ENCODE measurements at places on chromosomes 5 and 9. TPM values are rescaled to one million over a fixed set of nuclear protein-coding genes. Genes with fewer than 3 reads are reported as not detected.

Gene PITX1
- 13.1 TPM for total RNA-seq

Gene SHB
- total RNA-seq = 14.7 TPM

Gene SLC36A3
- total RNA-seq = not detected

Gene LRRC26
- total RNA-seq = not detected

Gene FAM153A
- not detected for total RNA-seq

GRCh38 chr5:56055859-56056258, 61.1 kb upstream of the IL6ST start:
- H3K4me1 ChIP-seq = peaks cover 88% of the 10 kb centered on the region
- no peaks in the 10 kb centered on the region for H3K27me3 ChIP-seq
- H3K36me3 ChIP-seq = no peaks in the 10 kb centered on the region
- no peak overlapping the region for H3K4me3 ChIP-seq

DNA sequence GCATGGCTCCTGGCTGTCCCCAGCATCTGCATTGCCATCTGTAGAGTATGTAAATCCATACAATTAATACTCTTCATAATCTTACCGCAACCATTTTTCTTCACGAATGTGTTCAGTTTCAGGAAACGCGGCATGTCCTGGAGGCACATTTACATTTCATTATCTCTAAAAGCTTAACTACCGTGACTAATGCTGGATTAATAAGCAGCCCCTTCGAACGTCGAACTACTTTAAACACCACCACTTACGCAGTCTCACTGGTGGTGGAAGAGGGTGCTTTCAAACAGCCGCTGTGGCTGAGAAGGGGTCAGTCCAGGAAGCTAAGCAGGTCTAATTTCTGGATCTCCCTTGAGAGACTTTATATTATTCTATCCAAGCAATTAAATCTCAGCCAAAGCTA, 85.6 kb downstream of the C5orf15 start:
- H3K36me3 ChIP-seq = no peaks in the 10 kb centered on the region
- H3K27ac ChIP-seq = no peak overlapping the region
- H3K27me3 ChIP-seq = peaks cover 4% of the 10 kb centered on the region
- H3K4me1 ChIP-seq = no peaks in the 10 kb centered on the region

GRCh38 chr9:13268469-13268868, 11.0 kb downstream of the MPDZ start:
- DNase-seq = no peak
- H3K27me3 ChIP-seq = no peaks in the 10 kb centered on the region
- H3K4me3 ChIP-seq = no peak overlapping the region
- H3K4me1 ChIP-seq = no peaks in the 10 kb centered on the region

- no peak for DNase-seq
- H3K36me3 ChIP-seq = peaks cover 88% of the 10 kb centered on the region
- H3K4me3 ChIP-seq = no peak overlapping the region
- no peaks in the 10 kb centered on the region for H3K4me1 ChIP-seq
Measured at GRCh38 chr5:150042459-150042858, 41.9 kb downstream of the HMGXB3 start.

DNA sequence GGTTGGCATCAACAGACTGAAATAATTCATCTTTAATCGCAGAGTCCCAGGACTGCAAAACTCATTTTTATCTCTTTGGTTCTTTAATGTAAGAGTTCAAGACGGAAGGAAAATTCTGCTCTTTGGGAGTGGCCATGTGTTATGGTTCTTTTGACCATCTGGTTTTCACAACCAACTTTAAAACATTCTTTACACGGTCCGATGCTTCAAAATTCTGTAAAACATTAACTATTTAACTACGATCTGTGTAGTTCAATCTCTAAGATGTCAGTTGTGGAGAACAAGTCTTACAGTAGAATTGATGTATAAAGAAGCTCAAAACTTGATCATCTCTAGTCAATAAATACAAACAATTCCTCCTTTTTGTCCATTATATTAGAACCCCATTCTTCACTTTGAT, 83.0 kb downstream of the CMYA5 start:
- peaks cover 22% of the 10 kb centered on the region for H3K4me1 ChIP-seq
- no peak overlapping the region for H3K27ac ChIP-seq

GRCh38 chr5:150263801-150264621, 25.6 kb downstream of the CAMK2A start:
- H3K36me3 ChIP-seq = no peaks in the 10 kb centered on the region
- no peak overlapping the region for H3K4me3 ChIP-seq
- no peak overlapping the region for H3K27ac ChIP-seq
- DNase-seq = no peak
- H3K27me3 ChIP-seq = peaks cover 45% of the 10 kb centered on the region

GRCh38 chr9:106913276-106913675, 50.3 kb downstream of the ZNF462 start:
- no peaks in the 10 kb centered on the region for H3K4me1 ChIP-seq
- no peaks in the 10 kb centered on the region for H3K36me3 ChIP-seq

DNA sequence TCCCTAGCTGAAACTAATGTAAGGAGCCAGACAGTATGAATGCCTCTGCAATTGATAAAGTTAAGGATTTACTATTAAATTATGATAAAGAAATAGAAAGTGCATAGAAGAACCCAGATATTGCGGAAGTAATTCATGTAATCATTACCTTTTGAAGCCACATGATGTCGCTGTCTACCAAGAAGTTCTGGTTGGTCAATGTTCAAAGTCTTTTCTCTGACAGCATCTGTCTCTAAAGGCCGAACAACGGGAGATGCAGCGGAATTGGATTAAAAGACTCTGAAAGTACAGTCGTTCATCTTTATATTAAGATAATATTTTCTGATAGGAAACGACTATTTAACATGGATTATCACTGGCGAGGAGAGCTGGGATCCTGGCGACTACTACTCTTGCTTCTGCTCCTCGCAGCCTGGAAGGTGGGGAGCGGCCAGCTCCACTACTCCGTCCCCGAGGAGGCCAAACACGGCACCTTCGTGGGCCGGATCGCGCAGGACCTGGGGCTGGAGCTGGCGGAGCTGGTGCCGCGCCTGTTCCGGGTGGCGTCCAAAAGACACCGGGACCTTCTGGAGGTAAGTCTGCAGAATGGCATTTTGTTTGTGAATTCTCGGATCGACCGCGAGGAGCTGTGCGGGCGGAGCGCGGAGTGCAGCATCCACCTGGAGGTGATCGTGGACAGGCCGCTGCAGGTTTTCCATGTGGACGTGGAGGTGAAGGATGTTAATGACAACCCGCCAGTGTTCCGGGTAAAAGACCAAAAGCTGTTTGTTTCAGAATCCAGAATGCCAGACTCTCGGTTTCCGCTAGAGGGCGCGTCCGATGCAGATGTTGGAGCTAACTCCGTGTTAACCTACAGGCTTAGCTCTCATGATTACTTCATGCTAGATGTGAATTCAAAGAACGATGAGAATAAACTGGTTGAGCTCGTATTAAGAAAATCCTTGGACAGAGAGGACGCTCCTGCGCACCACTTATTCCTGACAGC, at the start of gene PCDHA8:
PCDHA8 (plus strand) TSS at position 210 of the 985 bp plus-strand sequence; CDS start at position 345, 135 bp downstream.
- H3K27ac ChIP-seq = no peak within 1 kb of the TSS
- no peaks in the 10 kb centered on the region for H3K4me1 ChIP-seq
- peak within 1 kb of the TSS; percentile 49 for H3K4me3 ChIP-seq
- H3K27me3 ChIP-seq = no peaks in the 10 kb centered on the region

DNA sequence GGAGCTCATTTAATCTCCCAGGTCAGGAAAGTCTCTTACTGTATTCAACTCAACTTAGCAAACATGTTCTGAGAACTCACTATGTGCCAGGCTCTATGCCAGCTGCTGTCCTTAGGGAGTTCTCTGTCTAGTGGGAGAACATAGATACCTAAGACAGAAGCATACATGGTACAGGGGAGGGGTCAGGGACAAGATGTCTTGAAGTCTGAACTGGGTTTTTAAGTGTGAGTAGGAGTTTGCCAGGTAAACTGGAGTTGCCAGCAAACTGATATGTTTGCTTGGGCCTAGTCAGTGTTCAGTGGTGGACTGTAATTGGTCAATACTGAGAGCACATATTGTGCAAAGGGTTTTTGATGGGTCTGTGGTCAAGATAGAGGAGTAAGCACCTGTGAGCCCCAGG, 18.3 kb upstream of the GLE1 start:
- peaks cover 68% of the 10 kb centered on the region for H3K36me3 ChIP-seq
- no peak for DNase-seq
- H3K27ac ChIP-seq = no peak overlapping the region
- no peaks in the 10 kb centered on the region for H3K4me1 ChIP-seq

- no peaks in the 10 kb centered on the region for H3K36me3 ChIP-seq
- peak within 1 kb of the TSS; percentile 97 for H3K27ac ChIP-seq
- DNase-seq = peak; percentile 92
Measured at GRCh38 chr5:111512375-111513130, at the start of gene STARD4. Gene STARD4 (minus strand): TSS chr5:111512535. CDS start chr5:111507433, 5,102 bp downstream.

GRCh38 chr9:4464911-4465513, 25.3 kb upstream of the SLC1A1 start:
- H3K4me1 ChIP-seq = no peaks in the 10 kb centered on the region
- no peak overlapping the region for H3K27ac ChIP-seq
- no peaks in the 10 kb centered on the region for H3K36me3 ChIP-seq
- no peaks in the 10 kb centered on the region for H3K27me3 ChIP-seq
- no peak for DNase-seq
- no peak overlapping the region for H3K4me3 ChIP-seq

DNA sequence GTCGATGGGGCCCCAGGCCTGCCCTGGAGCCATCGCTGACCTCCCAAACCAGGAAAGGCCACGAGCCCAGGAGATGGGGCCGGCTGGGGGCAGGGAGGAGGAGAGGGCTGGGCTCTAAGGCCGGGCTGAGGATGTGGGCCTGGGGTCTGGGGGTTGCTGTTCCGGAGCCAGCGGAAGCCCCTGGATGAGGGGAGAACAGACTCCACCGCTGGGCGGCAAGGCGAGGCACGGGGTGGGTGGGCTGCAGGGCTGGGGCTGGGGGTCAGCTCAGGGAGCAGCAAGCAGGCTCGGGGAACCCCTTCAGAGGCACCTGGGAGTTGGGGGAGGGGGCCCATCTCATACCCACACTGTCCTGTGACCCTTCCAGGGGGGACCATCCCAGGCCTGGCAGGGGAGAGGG, 11.7 kb downstream of the LCN12 start:
- H3K27me3 ChIP-seq = peaks cover 15% of the 10 kb centered on the region
- H3K36me3 ChIP-seq = no peaks in the 10 kb centered on the region
- DNase-seq = no peak
- peaks cover 25% of the 10 kb centered on the region for H3K4me1 ChIP-seq
- H3K27ac ChIP-seq = no peak overlapping the region

GRCh38 chr5:164306662-164307061, 801.2 kb downstream of the MAT2B start:
- no peaks in the 10 kb centered on the region for H3K36me3 ChIP-seq
- DNase-seq = no peak
- no peak overlapping the region for H3K4me3 ChIP-seq
- H3K27ac ChIP-seq = no peak overlapping the region

- peaks cover 27% of the 10 kb centered on the region for H3K4me1 ChIP-seq
- no peak overlapping the region for H3K4me3 ChIP-seq
- H3K27me3 ChIP-seq = peaks cover under 1% of the 10 kb centered on the region
- H3K27ac ChIP-seq = no peak overlapping the region
- H3K36me3 ChIP-seq = no peaks in the 10 kb centered on the region
- DNase-seq = no peak
Measured at GRCh38 chr9:33106372-33106771, 29.9 kb upstream of the SMU1 start.

GRCh38 chr5:109005297-109006009, 257.8 kb downstream of the FER start:
- H3K4me3 ChIP-seq = no peak overlapping the region
- no peak for DNase-seq
- H3K4me1 ChIP-seq = no peaks in the 10 kb centered on the region
- no peak overlapping the region for H3K27ac ChIP-seq

- H3K4me3 ChIP-seq = no peak overlapping the region
- H3K27me3 ChIP-seq = no peaks in the 10 kb centered on the region
- DNase-seq = peak; percentile 58
- H3K27ac ChIP-seq = no peak overlapping the region
- no peaks in the 10 kb centered on the region for H3K36me3 ChIP-seq
Measured at GRCh38 chr5:41193456-41194205, 19.7 kb downstream of the C6 start.

DNA sequence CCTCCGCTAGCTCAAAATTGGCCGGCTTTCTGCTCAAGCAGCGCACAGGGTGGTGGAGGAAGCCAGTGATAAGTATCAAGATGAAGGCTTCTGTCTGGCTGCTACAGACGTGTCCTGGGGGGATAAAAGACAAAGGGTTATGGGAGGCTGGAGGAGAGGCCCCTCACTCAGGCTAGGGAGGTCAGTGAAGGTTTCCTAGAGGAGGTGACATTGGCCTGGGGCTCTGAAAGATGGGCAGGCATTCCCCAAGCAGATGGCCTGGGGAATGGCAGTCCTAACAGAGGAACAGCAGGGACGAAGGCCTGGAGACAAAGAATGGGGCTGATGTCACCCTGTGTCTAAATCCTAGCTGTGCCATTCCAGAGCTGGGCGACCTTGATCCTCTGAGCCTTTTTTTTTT, 32.3 kb downstream of the OLFML2A start:
- peaks cover 45% of the 10 kb centered on the region for H3K4me1 ChIP-seq
- no peak overlapping the region for H3K27ac ChIP-seq
- peak; percentile 54 for DNase-seq

- H3K4me1 ChIP-seq = peaks cover 36% of the 10 kb centered on the region
- H3K36me3 ChIP-seq = no peaks in the 10 kb centered on the region
- no peaks in the 10 kb centered on the region for H3K27me3 ChIP-seq
- no peak overlapping the region for H3K27ac ChIP-seq
Measured at GRCh38 chr9:27534658-27535209, 5.1 kb upstream of the MOB3B start.

DNA sequence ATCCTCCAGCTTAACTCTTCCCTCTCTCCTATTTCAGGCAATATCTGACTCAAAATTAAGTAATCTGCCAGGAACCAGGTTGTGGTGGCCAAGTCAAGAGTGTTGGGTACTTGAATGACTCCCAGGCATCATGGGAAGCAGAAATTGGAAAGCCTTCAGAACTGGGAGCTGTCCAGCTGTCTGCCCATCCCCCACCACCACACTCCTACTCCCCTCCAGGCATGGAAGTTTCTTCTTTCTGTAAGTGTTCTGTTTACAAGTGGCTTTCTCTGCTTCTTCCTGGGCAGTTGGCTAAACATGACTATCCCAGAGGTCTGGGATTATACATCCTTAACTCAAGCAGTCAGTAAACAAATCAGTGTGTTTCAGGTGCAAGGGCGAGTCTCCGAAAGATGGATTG, 14.6 kb upstream of the PBX3 start:
- no peak overlapping the region for H3K27ac ChIP-seq
- H3K4me3 ChIP-seq = no peak overlapping the region
- no peaks in the 10 kb centered on the region for H3K36me3 ChIP-seq

- H3K27ac ChIP-seq = no peak overlapping the region
- peaks cover 60% of the 10 kb centered on the region for H3K4me1 ChIP-seq
- peaks cover 2% of the 10 kb centered on the region for H3K36me3 ChIP-seq
- no peaks in the 10 kb centered on the region for H3K27me3 ChIP-seq
Measured at GRCh38 chr9:136804509-136805206, 3.1 kb upstream of the RABL6 start.

DNA sequence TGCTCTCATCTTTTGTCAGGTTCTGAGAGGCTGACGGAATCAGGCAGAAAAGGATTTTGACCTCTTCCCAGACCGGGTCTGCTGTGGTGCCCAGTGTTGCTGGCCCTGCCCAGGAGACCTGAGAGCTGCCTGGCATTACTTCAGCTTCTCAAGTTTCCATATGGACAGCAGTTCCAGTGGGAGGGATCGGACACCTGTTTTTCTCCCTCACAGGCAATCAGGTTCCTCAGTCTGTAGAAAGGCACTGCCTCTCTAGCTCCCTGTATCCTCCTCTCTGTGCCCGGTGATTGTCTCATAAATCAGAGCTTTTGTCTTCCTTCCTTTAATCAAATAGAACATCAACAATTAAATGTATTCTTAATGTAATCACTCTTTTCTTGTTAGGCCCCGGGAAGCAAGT, 198.7 kb downstream of the SEMA6A start:
- no peak overlapping the region for H3K4me3 ChIP-seq
- no peaks in the 10 kb centered on the region for H3K27me3 ChIP-seq
- no peak for DNase-seq
- H3K4me1 ChIP-seq = peaks cover 17% of the 10 kb centered on the region
